ENCODE measurements at places on chromosomes 2 and 18.
A peak's percentile ranks its signal among the peaks of the same experiment; 100 is the strongest.

GRCh38 chr2:225113371-225114015 lies 71.2 kb upstream of the DOCK10 start:
- DNase-seq = peak; percentile 28

GRCh38 chr18:27136208-27136535 lies 48.9 kb downstream of the CHST9 start:
- peak; percentile 0 for DNase-seq

DNA sequence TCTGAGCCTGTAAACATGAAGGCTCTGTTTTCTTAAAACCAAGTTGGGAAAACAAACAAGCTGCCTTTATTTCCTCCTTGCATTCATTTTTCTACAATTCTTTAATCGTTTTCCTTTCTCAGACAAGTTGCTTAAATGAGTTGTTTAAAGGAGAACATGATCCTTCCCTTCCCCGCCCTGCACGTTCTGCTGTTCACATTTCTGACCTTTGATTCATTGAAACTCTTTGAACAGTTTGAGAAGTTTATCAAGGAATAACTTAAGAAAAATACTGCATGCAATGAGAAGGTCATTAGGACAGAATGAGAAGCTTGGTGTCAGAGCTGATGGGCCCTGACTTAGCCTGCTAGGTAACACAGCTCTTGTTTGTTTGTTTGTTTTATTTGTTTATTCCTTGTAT lies 181.6 kb downstream of the PARD3B start:
- no peak for DNase-seq

DNA sequence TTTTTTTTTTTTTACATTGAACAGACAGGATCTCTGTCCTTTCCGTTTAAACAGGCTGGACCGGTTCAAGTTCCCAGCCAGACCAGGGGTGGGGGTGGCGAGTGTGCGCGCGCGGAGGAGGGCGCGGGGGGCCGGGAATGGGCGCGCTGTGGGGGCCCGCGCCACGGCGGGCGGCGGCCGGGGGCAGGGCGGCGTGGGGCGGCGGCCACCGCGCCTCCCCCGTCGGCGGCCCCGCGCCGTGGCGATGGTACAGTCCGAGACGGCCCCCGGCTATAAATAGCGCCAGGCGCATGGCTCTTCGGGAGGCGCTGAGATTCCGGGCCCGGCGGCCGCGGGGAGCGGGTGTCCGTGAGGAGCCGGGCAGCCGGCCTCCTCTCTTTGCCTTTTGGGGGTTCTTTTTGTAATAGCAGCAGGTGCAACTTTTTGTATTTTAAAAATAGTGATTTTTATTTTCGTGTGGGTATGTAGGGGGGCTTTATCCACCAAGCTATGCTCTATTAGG lies 430 bp upstream of the CELF4 start:
- DNase-seq = peak; percentile 68

GRCh38 chr18:7617738-7618422 lies 50.8 kb downstream of the PTPRM start:
- peak; percentile 89 for DNase-seq

GRCh38 chr18:34965108-34965507 lies 76.1 kb upstream of the MAPRE2 start:
- DNase-seq = no peak

DNA sequence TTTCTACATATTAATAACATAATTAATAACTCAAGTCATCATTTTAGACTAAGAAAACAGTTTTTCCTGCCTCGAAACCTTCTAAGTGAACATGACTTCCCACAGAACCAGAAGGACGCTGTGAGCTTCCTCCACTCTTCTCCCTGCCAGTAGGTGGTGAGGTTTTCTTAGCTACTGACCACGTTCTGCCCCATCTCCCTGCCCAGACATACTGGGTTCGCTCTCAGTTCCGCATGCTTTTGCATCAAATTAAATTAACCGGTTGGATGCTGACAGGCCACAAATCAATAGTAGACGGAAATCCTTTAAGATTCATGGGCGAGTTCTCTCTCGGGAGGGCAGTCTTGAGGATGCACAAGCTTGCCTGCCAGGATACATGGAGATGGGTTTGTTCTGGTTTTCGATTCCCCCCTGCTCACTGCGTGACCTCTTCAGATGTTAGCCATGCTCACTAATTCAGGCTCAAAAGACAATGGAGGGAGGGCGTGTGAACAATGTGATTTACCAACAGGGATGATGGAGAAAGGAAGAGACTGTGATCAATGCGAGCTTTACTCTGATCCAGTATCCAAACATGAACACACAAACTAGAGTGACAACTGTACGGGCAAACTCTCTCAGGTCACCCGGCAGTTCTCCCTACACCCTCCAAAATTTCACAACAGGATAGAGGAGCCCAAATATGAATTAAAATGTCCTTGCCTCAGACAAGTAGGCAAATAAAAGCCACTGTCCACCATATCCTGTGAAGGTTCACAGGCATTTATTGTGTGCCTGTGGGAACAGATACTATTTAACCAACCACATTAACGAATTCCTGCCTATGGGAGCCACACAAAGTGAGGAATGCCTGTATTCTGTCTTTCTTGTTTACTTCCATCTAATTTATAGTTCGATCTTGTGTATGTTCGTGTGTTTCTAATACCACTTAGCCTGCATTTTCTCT lies 375.7 kb downstream of the EIPR1 start:
- peak; percentile 43 for DNase-seq

DNA sequence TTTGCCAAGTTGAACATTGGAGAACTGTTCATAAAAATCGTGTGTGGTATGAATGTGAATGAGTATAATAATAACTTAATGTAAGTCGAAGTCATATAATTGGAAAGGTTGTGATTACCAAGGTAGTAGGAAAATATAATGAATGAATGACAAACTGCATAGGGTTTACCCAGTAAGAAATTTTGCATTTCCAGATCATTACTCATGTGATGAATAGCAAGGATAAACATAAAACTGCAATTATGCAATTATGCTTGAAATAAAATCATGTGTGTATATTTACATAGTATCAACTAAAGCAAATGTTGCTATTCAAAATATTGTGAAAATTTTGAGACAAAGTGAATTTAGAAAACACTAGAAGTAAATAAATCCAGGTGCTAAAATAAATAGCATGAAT lies 1108.7 kb upstream of the TMEFF2 start:
- DNase-seq = no peak

DNA sequence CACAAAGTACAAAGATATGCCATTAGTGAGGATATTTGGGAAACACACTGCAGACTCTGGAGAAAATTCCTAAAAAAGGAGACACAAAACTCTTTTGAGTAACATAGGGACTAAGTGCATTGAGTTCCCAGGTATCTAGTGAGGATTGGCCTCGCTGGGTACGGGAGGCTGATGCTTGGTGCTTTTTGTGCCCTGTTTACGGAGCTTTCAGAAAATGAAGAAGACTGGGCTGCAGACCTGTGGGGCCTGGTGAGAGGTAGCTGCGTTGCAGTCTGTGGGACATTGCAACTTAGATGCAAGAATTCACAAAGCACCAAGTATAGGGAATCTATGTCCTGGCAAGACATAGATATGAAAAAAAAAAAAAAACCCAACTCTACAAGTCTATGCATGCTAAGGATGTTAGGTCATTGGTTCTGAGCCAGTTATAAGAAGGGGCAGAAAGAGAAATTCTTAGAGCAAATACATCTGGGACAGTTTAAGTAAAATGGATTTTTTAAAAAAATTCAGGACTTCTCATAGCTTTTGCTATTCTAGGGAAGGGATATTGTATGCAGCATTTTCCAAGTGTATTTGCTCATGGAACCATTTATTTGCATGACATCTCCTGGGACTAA lies 156.0 kb downstream of the SLC4A3 start:
- DNase-seq = peak; percentile 11

DNA sequence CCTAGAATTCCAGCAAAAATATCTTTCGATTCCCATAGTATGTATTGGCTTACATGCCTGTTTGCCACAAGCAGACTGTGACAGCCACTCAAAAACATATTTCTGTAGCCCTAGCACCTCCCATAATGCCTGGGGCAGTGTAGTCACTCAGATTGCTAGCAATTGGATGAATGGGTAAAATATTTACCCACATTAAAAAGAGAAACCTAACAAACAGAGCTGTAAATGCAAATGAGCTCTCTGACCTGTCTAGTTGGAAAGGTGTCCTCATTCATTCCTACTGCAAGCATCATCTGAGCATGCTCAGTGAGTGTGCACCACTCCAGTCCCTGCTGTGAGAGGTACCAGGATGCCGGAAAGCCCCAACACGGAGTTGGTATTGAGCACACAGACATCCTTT lies 234.0 kb upstream of the RAB12 start:
- no peak for DNase-seq

DNA sequence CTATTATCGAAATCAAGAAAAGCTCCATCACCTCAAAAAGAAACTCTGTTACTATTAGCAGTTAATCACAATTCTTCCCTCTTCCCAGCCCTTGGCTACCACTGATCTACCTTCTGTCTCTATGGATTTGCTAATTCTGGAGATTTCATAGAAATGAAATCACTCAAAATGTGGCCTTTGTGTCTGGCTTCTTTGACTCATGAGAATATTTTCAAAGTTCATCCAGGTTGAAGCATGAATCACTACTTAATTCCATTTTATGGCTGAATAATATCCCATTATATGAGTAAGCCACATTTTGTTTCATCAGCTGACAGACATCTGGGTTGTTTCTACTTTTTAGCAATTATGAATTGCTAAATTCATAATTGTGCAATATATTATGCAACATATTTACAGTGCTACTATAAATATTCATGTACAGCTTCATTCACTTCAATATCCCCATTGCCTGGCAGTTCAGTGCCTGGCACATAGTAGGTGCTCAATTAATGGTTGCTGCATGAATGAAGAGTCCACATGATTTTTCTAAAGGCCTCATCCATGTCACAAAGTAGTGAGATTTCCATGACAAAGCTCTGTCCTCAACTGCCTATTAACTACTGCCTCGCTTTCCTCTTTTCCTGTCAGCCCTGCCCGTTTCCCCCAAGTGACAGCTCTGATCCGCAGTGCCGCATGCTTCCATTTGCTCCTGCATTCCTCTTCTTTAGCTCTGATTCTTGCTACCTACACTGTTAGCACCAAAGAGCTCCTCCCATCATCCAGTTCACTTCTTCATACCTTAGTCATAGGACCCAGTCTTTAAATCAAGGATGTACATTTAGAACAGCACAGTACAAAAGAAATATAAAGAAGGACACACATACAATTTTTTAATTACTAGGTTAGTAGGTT lies 32.8 kb downstream of the CCDC93 start:
- DNase-seq = peak; percentile 94

DNA sequence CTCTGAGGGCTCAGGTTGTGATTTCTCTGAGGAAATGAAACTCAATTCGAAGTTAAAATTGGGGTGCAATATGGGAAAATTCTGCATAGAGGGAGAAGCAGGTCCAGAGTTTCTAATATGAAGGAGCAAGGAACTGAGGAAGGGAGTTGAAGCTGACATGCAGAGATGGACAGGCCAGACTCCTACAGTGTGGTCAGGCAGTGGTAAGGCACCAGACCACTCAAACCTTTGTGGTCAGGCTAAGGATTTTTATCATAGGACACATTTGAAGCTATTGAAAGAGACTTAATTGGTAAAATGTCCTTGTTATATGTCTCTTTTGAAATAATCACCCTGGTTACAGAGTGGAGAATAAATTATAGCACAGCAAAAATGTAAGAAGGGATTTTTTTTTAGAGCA lies 1074.8 kb upstream of the CDH2 start:
- DNase-seq = no peak

GRCh38 chr18:2984091-2984490 lies 28.9 kb downstream of the LPIN2 start:
- no peak for DNase-seq

DNA sequence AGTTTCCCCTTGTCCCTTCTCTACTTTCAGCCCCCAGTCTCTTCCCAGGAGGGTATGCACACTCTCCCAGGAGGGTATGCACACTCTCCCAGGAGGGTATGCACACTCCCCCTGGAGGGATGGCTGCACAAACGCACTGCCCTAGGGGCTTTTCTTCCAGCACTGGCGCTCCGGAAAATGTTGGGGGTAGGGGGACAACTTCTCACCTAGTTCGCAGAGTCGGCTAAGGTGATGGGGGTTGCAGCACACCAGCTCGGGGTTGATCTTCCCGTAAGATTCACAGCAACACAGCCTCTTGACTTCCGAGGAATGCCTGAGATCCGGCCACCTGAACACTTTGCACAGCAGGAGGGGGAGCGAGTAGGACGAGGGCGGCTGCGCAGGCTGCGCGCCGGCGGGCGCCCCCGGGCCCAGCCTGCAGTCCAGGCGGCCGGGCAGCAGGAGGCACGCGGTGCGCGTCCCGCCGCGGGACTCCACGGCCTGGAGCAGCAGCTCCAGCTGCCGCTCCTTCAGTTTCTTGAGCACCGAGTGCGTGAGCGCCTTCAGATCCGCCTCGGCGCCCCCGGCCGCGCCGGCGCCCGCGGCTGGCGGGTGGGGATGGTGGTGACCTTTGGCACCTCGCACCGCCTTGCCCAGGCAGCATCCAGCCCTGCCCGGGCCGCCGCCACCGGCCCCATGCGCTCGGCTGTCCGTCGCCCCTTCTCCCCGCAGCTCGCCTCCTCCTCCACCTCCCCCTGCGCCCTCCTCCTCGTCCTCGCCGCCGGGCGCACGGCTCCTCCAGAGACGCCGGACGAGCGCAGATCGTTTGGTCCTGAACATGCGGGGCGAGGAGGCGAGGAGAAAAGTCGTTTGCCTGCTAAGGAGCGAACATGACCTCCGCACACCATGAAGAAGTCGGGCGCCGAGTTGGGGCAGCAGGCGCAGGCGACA lies 894 bp downstream of the SMAD7 start:
- peak; percentile 74 for DNase-seq

- DNase-seq = no peak
Measured at GRCh38 chr18:30763902-30764350, 278.6 kb downstream of the DSC3 start.

DNA sequence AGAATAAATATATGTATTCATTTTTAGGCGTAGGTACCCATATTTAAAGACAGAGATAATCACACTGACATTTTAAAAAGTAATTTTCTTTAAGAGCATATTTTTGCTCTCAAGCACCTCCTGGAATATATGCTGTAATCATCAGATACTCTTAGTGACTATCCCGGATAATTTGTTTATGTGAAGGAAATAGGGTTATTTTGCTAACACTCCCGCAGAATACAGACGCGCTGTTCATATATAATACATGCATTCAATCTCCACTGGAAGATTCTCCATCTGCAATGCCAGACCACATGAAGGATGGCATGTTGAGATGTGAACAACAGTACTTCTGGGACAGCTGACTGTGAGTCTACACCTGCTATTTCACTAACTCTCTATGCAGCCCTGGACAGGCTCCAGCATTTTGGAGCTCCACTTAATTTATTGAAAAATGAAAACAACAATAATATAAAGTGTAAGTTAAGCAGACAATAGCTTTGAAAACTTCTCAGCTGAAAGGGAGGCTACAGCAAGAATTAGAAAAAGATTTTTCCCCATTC lies 430.6 kb downstream of the TMX3 start:
- DNase-seq = no peak

DNA sequence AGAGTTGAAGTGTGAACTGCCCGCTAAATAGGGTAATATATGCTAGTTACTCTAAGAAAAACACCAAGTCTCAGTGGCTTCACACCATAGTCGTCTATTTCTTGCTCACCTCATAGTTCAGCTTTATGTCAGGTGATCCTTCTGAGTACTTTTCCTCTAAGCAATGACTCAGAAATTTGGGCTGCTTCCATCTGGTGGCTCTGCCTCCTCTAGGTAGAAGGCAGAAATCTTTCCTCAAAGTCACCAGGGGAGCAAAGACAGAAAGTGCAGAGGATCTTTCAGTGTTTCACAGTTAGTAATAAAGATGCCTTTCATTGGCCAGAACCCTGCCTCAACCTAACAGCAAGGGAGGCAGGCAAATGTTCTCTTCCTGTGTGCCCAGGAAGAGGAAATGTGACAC lies 17.3 kb downstream of the CDH20 start:
- no peak for DNase-seq
